Uterus (tissue), 4 donors: ENCODE measurements at places on chromosomes 6 and 20. TPM values are rescaled to one million over a fixed set of nuclear protein-coding genes. Genes with fewer than 3 reads are reported as not detected.

DNA sequence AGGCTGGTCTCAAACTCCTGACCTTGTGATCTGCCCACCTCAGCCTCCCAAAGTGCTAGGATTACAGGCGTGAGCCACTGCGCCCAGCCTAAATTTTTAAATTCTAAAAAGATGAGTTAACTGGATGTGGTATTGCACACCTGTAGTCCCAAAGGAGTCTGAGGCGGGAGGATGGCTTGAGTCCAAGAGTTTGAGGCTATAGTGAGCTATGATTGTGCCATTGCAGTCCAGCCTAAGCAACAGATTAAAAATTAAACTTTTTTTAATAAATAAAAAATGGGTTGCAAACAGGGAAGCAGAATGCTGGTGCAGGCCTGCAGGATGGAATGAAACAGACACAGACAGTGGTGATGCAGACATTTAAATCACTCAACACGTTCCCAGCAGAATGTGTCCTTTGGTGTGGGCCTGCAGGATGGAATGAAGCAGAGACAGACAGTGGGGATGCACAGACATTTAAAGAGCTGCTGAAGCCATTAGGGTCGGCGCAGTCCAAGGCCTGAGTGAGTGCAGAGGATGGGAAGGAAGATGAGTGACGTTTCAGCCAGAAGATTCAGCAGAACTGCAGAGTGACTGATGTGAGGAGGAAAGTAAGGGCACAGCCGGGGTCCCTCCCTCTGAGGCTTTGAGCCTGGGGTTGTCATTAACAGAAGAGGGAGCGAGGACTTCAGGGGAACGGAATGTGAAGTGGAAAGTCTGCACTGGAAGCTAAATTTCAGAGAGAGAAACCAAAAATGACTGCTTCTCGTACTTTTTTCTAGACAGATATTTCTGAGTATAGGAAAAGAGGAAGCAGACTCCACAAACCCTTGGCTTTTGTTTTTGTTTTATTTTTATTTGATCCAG is 117.5 kb downstream of the RIN2 start:
- DNase-seq: peak; percentile 28

GRCh38 chr6:76940191-76940590 is 523.1 kb downstream of the HTR1B start:
- DNase-seq: no peak

- DNase-seq: no peak
Observed at GRCh38 chr6:135088818-135089809, 34.5 kb upstream of the HBS1L start.

- DNase-seq: no peak
Observed at GRCh38 chr6:147563472-147563871, 55.0 kb downstream of the SAMD5 start.

- DNase-seq: no peak
Observed at GRCh38 chr20:63320041-63320511, 27.1 kb downstream of the COL20A1 start.

GRCh38 chr6:107632381-107633136 is 142.6 kb downstream of the SOBP start:
- no peak for DNase-seq

DNA sequence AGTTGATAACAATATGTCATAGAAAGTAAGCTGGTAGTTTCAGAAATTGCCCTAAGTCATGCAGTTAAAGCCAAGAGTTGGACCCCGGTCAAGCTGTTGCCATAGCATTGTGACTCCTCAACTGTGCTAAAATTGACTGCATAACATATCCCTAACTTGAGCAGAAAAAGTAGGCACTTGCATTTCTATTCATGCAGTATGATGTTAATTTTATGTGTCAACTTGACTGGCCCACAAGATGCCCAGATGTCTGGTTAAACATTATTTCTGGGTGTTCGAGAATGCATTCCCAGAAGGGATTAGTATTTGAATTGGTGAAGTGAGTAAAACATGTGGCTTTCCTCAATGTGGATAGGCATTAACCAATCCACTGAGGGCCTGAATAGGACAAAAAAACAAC is 136.4 kb downstream of the GPR63 start:
- DNase-seq: no peak

DNA sequence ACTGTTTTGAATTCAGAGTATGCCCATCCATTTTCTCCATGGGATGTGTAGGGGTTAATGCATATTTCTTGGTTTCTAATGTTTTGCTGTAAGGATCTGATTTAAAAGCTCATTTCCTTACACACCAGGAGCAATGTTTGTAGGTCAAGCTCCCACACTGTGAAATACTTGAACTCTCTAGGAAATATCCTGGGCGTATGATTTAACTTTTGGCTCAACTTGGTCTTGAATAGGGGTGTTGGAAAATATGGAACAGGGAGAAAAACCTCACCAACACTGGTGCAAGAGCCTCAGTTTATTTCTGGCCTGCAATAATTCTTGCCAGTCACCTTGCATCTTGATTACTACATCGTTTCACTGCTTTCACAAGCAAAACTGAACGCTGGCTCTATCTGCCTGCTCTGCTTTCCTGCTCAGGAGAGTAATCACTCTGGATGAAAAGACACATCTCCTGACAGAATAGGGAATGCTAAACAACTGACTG is 25.1 kb upstream of the RFPL4B start:
- DNase-seq: no peak

- no peak for DNase-seq
Observed at GRCh38 chr20:58099956-58100730, 128.3 kb downstream of the ANKRD60 start.

DNA sequence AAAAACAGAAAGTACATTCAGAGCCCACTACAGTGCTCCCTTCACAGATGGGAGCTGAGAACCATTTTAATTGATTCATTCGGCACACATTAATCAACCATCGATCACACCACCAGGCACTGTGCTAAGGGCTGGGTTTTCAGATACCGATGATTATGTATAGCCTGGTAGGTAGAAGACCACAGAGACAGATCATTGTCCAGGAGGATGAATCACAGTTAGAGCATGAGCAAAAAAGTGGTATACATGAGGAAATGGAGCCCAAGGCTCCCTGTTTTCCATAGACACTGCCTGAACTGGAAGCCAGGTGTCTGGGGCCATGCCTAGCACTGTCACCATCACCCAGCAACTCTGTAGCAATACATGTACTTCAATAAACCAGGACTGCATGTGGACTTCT is 9.0 kb upstream of the PRDM1 start:
- DNase-seq: no peak

DNA sequence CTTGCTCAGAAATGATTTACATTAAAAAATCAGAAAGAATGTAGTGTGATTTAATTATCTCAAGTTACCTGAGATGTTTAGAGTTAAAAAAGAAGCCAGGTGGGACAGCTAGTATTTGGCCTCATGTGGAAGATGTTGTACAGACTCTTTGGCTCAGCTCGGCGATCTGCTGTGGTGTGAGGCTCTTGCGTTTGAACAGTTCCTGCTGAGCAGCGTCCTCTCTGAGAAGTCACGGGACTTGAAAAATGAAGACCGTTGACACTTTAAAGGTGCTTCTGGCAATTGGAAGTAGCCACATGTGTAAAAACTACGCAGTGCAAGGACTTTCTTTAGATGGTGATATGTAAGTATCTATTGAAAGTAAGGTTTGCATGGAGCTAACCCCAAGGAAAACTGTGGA is 169.0 kb downstream of the BACH2 start:
- no peak for DNase-seq

GRCh38 chr6:169051371-169051770 is 202.3 kb downstream of the THBS2 start:
- no peak for DNase-seq

DNA sequence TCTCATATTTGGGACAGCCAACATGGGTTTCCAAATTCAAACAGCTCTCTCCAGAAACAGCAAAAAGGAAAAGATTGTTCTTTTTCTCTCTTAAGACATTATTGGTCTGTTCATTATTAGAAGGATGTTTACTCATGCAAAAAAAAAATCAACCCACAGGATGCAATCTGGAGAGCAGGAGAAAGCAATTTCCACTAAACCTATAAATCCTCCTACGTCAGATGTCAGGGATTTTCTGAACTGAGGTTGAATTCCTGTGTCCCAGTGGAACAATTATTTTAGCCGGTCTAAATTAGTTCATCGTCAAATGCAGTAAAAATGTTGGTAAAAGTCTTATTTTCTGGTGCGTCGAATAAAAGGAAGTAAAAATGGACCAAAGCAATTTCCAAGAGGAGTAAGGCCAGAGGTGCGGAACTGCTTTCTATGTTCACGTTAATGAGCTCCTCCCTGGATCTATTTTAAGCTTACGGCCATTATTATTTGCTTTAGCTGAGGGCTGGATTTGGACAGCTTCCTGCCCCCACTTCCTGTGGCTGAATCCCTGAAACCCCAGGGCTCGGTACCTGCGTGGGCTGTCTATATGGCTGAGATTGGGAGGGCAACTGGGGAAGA is at the start of gene GABRR1:
Gene GABRR1 (minus strand): TSS at position 60 of the 612 bp plus-strand sequence. CDS start 36 bp downstream, at position 24.
- no peak for DNase-seq

- DNase-seq: peak; percentile 94
Observed at GRCh38 chr6:16759646-16760515, 1.4 kb downstream of the ATXN1 start.

- DNase-seq: no peak
Observed at GRCh38 chr20:47501116-47501481, 588 bp upstream of the NCOA3 start.

DNA sequence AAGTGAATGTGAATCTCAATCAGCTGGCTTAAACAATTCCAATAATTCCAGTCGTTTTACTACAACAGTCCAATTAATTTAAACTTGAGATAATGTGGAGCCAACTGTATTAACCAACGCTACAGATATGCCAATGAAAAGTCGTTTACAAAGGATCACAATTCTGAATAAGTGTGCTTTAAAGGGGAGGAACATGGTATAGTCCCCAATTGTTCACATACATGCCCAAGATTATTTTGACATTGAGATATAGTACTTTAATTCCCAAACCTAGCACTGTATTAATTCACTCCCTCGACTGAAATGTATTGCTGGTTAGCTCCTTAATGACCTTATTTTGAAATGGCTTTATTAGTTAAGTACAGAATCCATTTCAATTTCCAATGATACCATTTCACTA is 2.5 kb downstream of the AKIRIN2 start:
- DNase-seq: no peak

DNA sequence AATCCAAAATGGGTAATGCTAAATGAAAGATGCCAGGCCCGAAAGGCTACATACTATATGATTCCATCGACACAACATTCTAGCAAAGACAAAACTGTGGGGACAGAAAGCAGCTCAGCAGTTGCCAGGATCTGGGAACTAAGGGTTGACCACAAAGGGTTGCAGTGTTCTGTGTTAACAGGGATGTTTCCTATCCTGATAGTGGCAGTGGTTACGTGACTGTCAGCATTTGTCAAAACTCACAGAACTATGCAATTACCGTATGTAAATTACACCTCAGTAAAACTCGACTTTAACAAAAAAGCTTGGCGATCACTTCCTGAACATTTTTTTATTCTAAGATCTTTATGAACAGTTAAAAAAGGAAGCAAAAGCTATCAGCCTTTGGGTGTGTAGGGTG is 83.9 kb downstream of the BANF2 start:
- no peak for DNase-seq

- DNase-seq: no peak
Observed at GRCh38 chr6:25043892-25044291, 108.1 kb upstream of the RIPOR2 start.

GRCh38 chr20:43739148-43739749 is 12.4 kb upstream of the GTSF1L start:
- DNase-seq: no peak

DNA sequence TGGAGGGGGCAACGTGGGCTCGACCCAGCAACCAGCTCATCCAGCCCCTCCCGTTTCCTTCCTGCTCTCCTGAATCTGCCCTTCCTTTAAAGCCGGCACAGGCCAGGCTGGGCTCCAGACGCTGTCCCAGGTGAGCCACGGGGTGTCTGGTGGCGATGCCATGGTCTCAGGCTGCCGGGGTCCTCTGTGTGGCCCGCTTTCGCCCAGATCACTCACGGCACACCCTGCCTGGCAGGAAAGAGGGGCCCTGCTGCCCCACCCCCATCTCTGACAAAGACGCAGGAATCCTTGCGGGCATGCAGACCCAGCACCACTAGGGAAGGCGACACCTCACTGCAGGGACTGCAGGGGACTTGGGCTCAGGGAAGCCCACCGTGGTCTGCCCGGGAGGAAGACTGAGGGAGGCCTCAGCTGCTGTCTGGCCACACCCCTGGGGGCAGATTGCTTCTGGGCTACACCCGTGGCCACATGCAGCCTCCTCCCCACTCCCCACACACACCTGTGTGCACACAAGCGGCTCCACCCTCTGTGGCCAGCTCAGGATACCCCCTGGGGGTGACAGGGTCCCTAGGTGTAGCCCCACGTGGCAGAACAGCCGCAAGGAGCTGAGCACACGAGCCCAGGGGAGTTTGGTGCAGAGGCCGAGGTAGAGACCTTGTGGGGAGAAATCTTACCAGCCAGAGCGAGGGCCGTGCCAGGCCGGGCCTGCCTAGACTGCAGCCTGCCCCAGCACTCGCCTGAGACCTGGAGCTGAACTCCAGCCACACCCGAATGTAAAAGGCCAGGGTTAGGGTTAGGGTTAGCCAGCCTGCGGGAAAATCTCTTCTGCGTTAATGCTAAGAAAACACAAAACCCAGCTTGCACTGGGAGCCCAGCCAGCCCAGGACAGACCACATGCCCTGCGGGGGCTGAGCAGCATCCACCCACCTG is 104.6 kb downstream of the DLL1 start:
- DNase-seq: no peak

DNA sequence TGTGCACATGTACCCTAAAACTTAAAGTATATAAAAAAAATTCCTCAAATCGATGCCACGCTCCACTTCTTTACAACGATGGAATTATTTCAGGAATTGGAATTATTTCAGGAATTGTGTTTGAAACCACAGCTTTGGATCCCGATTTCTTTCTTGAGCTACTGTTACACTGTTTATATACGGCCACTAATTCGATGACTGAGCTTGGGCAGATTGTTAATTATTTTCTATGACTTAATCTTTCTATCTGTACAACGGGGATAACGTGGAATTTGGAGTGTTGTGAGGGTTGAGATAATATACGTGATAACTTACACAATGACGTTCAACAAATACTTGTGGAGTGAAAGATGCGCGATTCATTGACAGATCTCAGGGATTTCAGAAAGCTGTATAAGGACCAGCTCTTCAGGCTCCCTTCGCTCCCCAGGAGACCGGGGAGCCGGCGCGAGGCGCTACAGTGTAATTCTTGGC is 171.3 kb downstream of the SLC16A10 start:
- DNase-seq: no peak

DNA sequence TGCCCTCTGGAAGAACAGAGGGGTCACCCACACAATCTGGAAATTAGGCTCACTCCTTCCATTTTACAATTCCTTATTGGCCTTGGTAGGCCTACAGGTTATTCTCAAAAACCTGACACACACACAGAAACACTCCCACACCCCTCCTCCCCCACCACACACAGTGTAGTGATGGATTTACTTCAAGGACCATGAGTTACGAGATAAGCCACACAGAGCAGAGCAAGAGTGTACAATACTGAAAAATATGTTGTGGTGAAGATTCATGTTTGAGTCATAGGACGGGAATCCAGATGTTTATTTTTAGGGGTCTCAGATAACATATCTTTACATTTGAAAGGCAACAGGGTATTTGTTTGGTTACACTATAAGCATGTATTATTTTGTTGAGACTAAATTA is 291.9 kb downstream of the PLCB1 start:
- DNase-seq: no peak

Gene CD93
- total RNA-seq: 94.2 TPM

Gene GMPR
- total RNA-seq: 9.1 TPM

Gene CCN6
- total RNA-seq: not detected

Gene RFX6
- total RNA-seq: not detected

Gene NNAT
- total RNA-seq: not detected

Gene MUCL3
- total RNA-seq: not detected

Gene CDSN
- total RNA-seq: not detected

Gene NXT1
- total RNA-seq: 37.0 TPM

Gene NOTCH4
- 10.9 TPM for total RNA-seq

Gene AKIRIN2
- total RNA-seq: 41.5 TPM

Gene ADGRF4
- not detected for total RNA-seq
